ENCODE measurements at places on chromosomes 1 and 21.

DNA sequence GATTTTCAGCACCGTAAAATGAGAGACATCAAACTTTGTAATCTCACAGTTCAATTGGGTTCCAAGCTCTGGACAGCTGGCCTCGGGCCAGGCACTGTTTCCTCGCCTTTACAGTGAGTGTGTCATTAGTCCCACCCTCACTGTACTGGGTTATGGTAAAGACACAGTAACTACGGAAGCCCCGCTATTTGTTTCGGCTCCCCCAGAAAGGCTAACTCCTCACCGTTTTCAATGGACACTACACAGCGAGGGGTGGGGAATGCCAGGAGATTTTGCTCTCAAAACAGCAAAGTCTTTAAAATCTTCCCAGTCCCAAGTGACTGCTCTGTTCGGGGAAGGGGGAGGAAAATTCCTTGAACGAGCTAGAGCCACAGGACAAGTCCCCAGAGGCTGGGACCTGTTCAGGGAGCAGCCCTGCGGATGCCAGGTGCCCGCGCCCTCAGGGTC is 757 bp upstream of the SPSB1 start:
- DNase-seq, result no peak

- DNase-seq, result no peak
Measured at GRCh38 chr1:86119214-86119764, 37.3 kb downstream of the COL24A1 start.

DNA sequence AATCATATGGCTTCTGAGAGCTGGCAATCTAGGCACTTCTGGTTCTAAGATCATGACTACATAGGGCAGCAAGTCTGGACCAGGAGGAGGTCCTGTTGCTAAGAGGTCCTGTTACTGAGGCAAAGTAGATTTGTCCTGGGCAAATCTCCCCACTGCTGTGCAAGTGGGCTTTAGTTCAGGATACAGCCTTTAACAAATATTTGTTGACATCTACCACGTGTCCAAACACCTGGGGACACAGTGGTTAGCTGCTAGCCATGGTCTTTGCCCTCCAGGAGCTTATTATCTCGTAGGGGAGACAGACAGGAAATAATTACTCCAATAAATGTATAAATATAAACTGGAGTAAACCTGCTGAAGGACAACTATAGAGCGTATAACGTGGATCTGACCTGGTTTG is 3.2 kb downstream of the CGN start:
- DNase-seq, result no peak

GRCh38 chr1:110673805-110674336 is 869 bp downstream of the KCNA3 start:
- no peak for DNase-seq

GRCh38 chr1:153393926-153394325 is 3.1 kb upstream of the S100A8 start:
- DNase-seq, result no peak

GRCh38 chr1:154446292-154446691 is 41.1 kb downstream of the IL6R start:
- DNase-seq, result no peak

GRCh38 chr1:173415905-173416450 is 61.2 kb upstream of the PRDX6 start:
- no peak for DNase-seq

- DNase-seq, result no peak
Measured at GRCh38 chr1:51101976-51102375, at the start of gene C1orf185. Gene C1orf185, plus strand, starts transcription at chr1:51102228. Its CDS starts 6 bp downstream, at chr1:51102234.

GRCh38 chr1:95262913-95263312 is 28.9 kb downstream of the RWDD3 start:
- no peak for DNase-seq

- DNase-seq, result no peak
Measured at GRCh38 chr1:36354486-36354885, 31.0 kb upstream of the EVA1B start.

DNA sequence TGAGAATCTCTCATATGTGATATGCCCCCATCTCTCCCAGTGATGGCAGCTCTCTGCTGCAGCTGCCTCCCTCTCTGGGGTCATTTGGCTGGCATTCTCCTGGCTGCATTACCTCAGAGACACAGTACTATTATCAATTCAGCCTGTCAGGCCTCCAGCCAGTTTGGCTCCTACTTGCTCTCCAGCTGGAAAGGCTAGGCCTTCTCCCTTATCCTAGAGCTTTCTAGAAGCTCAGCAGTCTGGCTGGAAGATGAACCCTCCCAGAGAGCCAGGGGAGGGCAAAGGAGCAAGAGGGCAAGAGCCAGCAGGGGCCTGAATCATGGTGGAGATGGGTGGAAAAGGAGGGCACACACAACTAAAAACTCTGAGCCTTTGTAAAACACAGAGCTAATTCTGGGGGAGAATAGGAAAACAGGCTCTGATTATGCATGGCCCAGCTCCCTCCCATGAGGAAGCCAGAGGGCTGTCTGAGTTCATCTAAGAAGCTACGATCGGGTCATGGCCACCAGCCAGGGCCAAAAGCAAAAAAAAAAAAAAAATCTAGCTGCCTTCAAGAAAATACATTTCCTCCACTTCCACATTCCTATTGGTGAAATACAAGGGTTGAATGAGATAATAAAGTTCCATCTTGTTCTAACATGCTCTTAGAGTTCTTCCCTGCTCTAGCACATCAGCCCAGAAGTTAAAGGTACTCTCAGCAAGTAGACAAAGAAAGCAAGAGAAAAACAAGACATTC is 8.8 kb downstream of the LAMB3 start:
- DNase-seq, result no peak

DNA sequence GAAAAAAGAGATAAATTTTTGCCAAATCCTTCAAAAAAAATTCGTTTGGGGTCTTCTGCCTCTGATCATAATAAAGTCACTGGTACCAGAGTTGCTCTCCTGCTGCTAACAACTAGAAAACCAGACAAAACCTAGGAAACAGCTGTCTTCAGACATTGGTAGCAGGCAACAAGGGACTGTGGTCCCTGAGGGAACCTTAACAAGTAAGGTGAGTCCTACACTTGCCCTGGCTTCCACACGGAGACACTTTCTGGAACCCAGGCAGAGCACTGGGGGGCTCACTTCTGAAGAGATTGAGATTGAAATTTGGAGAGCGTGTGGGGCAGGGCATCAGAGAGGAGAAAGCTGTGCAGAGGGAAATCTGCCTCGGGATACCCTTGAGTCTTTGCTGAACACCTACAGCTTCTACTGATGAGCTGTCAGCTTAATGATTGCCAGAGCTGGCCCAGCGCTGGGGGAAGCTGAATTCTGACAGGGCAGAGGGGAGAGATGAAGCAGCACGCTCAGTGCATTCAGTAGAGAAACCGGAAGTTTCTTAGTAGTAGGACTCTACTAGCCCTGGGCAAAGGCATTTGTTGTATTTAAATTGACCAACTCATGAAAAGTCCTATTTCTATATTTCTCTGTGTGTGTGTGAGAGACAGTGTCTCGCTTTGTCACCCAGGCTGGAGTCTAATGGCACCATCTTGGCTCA is 18.5 kb upstream of the FAM89A start:
- no peak for DNase-seq

DNA sequence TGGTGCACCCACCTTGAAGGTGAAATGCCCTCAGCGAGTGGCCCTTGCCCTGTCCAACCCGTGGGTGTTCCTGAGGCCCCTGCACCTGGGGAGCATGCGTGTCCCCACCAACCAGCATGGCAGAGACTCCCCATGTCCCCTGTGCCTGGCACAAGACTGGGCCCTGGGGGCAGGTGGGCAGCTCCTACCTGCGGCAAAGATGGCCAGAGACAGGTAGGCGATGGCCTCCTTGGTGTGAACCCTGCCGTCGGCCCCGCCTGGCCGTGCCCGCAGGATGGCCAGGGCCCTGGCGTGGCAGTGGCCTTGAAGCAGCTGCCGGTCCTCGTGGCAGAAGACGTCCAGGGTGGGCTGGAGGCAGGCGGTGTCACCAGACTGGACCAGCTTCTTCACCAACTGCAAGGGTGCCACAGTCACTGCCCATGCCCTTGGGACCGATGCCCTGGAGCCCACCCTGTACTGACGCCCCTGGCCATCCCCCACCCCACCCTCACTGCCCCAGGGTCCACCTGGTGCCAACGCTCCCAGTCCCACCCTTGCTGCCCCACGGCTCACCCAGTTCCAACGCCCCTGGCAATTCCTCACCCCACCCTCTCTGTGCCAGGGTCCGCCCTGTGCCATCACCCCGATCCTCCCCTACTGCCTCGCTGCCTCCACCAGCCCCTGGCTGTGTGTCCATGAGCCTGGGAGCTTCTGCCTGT is 15.7 kb downstream of the TTC34 start:
- no peak for DNase-seq

- DNase-seq, result no peak
Measured at GRCh38 chr21:43923391-43923790, 58.4 kb downstream of the AGPAT3 start.

DNA sequence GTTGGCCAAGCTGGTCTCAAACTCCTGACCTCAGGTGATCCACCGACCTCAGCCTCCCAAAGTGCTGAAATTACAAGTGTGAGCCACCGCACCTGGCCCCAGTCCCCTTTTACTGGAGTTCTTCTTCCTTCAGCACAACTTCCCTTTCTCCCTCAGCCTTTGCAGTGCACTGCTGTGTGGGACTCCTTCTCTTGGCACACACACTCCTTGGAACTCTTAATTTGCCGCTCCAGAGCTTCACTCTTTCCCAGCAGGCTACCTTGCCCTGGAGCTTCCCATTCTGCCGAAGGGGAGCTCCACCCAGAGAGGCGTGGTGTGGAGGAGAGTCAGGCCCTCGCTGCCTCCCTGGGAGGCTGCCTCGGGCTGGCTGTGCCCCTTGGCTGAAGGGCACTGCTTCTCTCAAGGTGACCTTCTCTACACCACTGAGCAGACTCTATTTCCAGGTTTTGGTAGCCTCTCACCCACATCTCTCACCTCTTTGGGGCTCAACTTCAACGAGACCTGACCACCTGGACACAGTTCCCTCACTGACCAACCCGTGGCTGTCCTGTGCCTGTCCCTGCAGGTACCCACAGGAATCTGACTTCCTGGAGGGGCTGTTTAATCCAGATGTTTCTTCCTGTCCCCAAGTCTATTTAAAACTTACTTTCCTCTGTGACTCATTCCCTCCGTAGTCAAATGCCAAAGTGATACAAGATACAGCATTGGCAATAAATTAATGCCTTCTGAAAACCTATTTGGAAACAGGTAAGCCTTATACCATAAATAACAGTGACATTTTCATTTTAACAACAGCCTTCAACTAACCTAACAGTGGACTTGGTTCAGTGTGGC is 227.3 kb upstream of the KIAA0040 start:
- no peak for DNase-seq

GRCh38 chr1:91863498-91863897 is 22.5 kb downstream of the TGFBR3 start:
- DNase-seq, result no peak

GRCh38 chr1:55446351-55446750 is 231.2 kb upstream of the USP24 start:
- DNase-seq, result no peak

DNA sequence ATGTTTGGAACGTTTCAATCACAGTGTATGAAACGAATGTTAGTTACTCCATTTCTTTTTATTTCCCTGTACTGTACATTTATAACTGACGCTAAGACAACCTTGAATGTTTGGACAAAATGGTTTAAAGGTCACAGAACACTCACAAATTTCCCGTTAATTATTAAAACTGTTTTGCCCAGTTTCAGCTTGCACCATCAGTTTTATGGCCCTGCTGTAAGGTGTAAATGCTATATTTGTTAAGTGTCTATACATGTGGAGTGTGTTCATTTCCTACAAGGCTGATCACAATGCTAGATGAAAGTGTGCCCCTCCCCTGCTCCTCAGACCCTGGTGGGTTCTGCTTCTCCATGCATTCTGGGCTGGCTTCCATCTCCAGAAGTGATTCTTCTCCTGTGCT is 57.9 kb upstream of the ETS2 start:
- DNase-seq, result no peak

GRCh38 chr1:40650075-40650474 is 15.4 kb downstream of the RIMS3 start:
- DNase-seq, result no peak

GRCh38 chr1:12521096-12521495 is 96.9 kb downstream of the DHRS3 start:
- DNase-seq, result no peak

DNA sequence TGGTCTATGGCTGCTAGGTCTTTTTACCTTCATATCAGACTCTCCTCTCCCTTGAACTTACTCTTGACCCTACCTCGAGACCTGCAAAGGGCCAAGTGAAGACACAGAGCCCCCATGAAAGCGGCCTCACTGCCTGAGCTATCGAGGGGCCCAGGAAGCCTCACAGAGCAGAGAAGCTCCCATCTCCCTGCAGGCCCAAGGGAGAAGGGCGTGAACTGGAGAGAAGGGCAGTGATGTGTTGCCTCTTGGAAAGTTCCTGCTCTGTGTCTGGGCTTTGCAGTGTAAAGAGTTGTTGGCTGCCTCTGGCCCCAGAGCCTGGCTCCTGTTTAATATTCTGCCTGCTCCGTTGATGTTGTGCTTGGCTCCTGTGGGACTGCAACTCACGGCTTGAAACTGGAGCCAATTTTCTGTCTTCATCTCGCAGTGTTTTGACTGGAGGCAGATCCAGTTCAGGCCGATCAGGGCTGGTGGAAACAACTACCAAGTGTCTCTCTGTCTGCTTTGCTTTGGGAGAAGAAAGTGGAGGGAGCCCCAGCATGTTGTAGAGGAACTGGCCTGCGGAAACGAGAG is 4.3 kb downstream of the SERTAD4 start:
- DNase-seq, result no peak

DNA sequence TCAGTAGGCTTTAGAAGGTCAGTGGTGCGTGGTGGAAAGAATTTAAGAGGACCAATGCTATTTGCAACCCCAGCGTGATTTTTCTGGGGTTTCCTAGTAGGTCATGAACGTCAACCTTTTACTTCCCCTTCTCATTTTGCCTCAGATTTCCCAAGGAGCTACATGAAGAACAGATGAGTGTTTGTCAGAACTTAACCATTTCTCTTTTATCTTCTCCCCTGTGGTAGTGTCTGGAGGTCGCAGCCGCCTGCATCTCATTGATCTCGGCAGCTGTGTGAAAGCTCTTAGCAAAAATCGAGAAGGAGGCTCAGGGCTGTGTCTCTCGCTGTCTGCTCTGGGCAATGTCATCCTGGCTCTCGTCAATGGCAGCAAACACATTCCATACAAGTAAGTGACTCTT is 491.1 kb downstream of the KIF26B start:
- DNase-seq, result no peak

- no peak for DNase-seq
Measured at GRCh38 chr21:44918581-44919033, 2.1 kb downstream of the ITGB2 start.

DNA sequence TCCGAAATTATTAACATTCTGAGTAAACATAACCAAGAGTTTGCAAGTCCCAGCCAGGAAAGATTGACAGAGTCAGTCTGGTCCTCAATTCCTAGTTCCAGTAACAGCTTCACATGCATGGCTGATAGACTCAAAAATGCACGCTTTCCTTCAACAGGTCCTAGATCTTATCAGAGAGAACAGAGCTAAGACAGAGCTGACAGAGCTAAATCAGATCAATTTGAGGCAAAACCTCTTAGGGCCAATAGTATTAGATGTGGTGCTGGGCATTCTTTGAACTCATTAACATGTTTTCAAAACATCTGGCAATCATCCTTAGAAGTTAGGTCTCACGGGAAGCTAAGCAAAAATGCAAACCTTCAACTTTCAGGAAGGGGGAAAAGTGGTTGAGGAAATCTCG is 114.0 kb downstream of the GREM2 start:
- no peak for DNase-seq

Measured in stimulated activated CD8-positive, alpha-beta memory T cell treated with anti-CD3 and anti-CD28 coated beads, Interleukin-7, amount 100 ng/mL, for 1 hour (primary cell).